Brain (organoid and tissue), 16 donors: ENCODE measurements at places on chromosomes 6 and 20.
A peak's percentile ranks its signal among the peaks of the same experiment; 100 is the strongest.

GRCh38 chr6:156773935-156774852 is 3.0 kb upstream of the ARID1B start:
- peak; percentile 60 for DNase-seq

DNA sequence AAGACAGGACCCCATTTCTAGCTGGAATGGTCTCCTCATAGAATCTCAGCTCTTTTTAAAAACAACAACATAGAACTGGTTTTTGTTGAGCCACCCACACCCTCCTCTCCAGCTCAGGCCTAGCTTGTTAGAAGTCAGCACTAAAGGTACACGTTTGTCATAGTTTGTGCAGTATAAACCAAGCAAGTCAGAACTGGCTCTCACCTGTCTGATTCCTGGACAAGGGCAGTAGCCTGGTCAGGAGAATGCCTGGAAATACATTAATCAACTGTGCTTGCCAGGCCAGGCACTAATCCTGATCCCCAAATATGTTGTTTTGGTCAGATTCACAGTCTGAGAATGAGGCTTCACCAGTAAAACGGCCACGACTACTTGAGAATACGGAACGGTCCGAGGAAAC is 296.7 kb downstream of the ZFAND3 start:
- DNase-seq: no peak

DNA sequence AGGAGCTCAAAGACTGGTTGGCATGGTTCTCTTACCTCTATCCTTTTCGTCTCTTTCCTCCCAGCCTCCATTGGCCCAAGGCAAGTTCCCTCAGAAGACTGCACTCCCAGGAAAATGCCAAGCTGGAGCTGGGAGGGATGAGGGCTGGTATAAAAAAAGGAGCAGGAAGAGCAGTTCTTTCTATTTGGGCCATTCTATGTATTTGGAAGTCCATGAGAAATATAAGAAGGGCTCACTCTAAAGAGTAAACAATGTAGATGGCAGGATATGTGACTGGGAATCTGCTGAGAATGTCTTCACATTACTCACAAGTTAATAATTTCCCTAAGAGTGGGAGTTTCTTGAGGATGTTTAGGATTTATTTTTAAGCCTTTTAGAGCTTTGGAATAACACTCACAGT is 36.6 kb upstream of the ADTRP start:
- no peak for DNase-seq

DNA sequence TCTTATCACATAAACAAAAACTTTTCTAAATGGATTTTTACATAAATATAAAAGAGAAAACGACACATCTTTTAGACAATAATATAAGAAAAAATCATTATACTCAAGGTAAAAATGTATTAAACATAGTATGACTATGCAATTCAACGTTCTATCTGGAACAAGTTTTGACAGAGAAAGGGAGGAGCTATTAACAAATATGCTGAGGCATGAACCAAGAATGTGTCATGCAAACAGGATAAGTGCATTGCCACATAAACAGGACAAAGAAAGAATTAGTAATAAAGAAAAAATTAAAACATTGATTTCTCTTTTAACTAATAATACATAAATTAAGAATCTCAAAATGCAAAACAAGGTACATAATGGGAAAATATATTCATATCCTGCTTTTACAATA is 1353.4 kb upstream of the GJE1 start:
- no peak for DNase-seq

DNA sequence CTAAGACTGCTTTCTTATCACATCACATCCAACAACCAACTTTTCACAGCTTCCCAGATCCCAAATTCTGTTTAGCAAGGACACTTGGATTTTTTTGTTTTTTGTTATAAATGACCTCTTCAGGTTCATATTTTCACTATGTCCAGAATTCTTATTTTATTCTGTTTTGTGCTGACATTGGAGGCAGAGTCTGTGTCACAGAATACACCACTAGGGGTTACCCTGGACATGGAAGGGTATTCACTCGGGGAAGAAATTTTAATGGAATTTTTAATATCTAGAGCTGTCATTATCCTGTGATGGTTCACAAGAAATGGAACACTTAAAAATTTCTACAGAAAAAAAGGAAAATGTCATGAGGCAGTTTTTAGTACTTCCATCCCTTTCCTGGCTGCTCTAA is 12.0 kb upstream of the SLC2A12 start:
- DNase-seq: no peak

DNA sequence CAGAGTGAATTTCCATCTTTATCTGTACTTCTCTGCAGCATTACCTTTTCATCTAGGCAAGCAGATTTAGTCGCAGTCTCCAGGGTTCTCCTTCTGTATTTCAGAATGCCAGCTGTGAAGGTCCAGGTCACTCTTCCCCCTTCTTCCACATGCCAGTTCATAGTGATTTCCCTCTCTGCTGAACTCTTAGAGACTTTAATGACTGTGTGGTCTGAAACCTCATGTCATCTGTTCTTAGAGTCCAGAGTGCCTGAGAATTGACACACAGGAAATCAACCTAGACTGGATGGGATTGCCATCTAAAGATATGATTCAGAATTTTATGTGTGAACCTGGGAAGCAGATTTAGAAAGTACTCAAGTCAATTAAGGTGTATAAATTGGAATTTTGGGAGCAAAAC is 248.1 kb downstream of the TPBG start:
- DNase-seq: peak; percentile 45

DNA sequence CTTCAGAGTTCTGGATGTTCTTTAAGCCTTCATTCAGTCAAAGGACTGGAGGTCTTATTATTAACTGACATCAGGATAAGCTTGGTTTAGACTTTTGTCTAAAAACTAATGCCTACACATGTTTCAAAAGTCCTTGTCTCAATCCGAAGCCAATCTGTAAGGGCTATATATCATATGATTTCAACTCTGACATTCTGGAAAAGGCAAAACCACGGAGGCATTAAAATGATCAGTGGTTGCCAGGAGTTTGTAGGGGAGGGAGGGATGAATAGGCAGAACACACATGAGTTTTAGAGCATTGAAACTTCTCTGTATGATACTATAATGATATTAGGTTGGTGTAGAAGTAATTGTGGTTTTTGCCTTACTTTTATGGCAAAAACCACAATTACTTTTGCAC is 1285.8 kb upstream of the CITED2 start:
- DNase-seq: no peak

- DNase-seq: peak; percentile 91
Measured at GRCh38 chr6:53756396-53756795, 38.4 kb upstream of the LRRC1 start.

DNA sequence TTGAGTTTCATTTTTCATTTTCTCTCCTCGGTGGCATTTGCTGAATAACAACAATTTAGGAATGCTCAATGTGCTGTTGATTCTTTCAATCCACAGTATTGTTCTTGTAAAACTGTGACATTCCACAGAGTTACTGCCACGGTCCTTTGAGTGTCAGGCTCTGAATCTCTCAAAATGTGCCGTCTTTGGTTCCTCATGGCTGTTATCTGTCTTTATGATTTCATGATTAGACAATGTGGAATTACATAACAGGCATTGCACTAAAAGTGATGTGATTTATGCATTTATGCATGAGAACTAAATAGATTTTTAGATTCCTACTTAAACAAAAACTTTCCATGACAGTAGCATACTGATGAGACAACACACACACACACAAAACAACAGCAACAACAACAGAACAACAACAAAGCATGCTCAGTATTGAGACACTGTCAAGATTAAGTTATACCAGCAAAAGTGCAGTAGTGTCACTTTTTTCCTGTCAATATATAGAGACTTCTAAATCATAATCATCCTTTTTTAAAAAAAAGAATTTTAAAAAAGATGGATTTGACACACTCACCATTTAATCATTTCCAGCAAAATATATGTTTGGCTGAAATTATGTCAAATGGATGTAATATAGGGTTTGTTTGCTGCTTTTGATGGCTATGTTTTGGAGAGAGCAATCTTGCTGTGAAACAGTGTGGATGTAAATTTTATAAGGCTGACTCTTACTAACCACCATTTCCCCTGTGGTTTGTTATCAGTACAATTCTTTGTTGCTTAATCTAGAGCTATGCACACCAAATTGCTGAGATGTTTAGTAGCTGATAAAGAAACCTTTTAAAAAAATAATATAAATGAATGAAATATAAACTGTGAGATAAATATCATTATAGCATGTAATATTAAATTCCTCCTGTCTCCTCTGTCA is 88.1 kb downstream of the SNAP25 start:
- DNase-seq: no peak
